ENCODE measurements at places on chromosomes 13 and 19.

DNA sequence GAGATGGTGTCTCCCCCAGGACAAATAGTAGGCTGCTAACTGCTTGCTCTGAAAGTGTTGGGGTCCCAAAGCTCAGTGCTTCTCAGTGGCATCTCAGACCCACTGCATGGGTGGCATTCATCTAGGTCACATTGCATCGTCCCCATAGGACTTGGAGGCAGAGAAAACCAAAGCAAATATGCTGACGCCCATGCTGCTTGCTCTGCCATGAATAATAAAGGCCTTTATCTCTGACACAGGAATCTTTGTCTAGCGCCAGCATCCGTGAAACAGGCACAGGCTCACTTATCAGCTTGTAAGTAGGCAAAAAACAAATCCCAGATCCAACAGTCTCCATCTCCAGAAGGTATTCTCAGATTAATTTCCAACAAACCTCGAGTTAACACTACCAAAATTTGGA lies 18.9 kb upstream of the IPO5 start:
- DNase-seq = no peak

DNA sequence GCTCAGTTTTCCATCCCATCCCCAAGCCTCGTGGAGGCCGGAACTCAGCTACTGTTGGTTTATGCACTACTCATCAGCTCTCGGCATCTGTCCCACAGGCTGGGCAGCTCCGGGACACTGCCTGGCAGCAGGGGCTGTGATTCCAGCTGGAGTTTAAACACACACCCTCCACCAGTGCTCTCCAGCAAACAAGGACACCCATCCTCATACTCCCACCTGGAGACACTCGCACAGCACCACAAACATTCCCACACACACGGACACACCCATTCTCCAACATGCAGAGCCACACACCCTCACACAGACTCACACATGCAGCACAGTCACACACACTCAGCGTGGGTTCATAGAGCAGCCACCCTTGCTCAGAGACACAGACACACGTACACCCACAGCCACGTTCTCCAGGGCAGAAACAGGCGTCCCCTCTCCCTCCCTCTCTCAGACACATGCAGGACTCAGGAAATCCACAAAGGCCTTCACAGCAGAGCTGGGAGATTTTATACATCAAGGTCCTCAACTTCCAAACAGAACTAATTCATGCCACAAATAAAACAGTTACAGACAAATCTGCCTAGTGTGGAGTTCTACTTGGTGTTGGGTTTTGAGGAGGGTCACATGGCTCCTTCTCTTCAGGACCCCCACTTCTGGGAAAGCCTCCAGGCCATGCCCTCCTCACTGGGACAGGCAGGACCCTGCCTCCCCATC lies 785.4 kb downstream of the UQCRFS1 start:
- no peak for DNase-seq

- peak; percentile 71 for DNase-seq
Observed at GRCh38 chr13:111474136-111475002, 153.9 kb downstream of the TEX29 start.

DNA sequence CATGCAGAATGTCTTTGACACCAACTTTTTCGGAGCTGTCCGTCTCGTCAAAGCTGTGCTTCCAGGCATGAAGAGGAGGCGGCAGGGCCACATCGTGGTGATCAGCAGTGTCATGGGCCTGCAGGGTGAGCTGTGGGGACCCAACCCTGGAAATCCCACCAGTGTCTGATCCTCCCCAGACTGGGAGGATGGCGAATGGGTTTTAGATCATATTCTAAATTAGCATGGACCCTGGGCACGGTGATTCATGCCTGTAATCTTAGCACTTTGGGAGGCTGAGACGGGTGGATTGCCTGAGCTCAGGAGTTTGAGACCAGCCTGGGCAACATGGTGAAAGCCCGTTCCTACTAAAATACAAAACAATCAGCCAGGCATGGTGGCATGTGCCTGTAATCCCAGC lies 5.5 kb downstream of the RDH8 start:
- no peak for DNase-seq

Measured in RWPE1 (cell line).